ENCODE measurements at places on chromosomes 6 and 20.

- DNase-seq, result peak; percentile 71
Observed at GRCh38 chr6:156691018-156691417, 86.2 kb upstream of the ARID1B start.

GRCh38 chr20:5170341-5170740 is 43.5 kb downstream of the CDS2 start:
- DNase-seq, result no peak

DNA sequence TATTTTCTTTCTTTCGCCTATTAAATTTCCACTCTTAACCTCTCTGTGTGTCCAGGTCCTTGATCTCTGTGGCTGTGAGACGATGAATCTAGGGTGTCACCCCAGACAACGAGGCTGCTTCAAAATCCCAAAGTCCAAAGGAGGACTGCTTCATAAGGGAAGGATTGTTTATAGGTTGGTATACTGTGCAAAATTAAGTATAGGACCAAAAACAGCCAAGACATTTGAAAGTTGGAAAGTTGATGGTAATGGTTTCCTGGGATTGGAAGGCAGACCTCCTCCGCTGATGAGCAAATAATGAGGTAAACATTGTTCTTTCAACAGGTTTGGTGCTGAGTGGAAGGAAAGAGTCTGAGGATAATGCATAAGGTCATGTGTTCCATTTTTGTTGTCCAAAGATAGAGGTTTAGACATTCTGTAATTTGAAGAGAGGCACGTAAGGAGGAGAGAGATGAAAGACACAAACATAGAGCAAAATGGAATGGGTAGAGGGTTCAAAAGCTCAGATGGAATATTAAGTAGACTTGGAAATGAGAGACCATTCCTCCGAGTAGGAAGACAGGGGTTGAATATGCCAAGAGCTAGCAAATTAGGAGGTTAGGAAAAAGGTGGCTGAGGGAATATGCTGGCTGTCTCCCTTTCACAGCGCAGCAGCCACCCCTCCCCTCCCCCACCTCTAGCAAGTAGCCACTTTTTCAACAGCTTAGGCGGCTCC is 24.8 kb downstream of the ZNF311 start:
- no peak for DNase-seq

- DNase-seq, result no peak
Observed at GRCh38 chr20:60300374-60300773, 342.2 kb downstream of the CDH26 start.

- no peak for DNase-seq
Observed at GRCh38 chr6:137881522-137881886, 14.4 kb downstream of the TNFAIP3 start.

GRCh38 chr20:47419953-47420514 is 63.5 kb upstream of the ZMYND8 start:
- DNase-seq, result no peak

DNA sequence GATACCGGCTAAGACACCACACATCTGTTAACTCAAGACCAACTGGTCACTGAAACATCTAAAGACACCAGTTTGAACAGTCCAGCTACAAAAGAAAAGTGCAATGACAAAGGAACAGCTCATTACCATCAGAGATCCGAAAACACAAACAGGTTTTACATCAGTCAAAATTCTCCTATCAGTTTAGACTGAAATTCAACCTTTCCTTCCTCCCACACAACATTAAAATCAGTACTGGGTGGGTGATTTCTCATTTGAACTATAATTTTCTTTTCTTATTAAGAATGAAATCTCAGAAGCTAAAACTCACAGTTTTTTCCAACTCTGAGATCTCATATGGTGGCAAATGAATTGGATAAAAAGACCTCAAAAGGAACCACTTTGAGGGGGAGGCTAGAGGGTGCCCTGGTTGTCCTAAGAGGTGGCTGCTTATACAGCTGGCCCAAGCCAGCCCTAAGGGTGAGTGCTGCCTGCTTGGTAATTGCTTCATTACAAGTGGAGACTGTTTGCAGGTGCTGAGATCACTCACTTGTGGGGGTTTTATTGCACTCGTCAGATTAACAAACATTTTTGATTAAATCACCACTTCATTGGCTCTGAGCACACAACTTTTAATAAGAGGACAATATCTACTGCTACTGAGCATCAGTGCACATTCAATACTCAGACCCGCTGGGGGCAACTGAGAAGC is 4.3 kb downstream of the CCDC167 start:
- DNase-seq, result peak; percentile 60

- DNase-seq, result no peak
Observed at GRCh38 chr6:126091466-126091865, 105.1 kb downstream of the TRMT11 start.

GRCh38 chr6:85130743-85131142 is 319.1 kb upstream of the NT5E start:
- no peak for DNase-seq

GRCh38 chr6:154295733-154296132 is 60.9 kb downstream of the IPCEF1 start:
- DNase-seq, result no peak

- no peak for DNase-seq
Observed at GRCh38 chr6:52516943-52517342, 59.9 kb downstream of the TRAM2 start.

- DNase-seq, result no peak
Observed at GRCh38 chr6:12335717-12336116, 45.6 kb downstream of the EDN1 start.

DNA sequence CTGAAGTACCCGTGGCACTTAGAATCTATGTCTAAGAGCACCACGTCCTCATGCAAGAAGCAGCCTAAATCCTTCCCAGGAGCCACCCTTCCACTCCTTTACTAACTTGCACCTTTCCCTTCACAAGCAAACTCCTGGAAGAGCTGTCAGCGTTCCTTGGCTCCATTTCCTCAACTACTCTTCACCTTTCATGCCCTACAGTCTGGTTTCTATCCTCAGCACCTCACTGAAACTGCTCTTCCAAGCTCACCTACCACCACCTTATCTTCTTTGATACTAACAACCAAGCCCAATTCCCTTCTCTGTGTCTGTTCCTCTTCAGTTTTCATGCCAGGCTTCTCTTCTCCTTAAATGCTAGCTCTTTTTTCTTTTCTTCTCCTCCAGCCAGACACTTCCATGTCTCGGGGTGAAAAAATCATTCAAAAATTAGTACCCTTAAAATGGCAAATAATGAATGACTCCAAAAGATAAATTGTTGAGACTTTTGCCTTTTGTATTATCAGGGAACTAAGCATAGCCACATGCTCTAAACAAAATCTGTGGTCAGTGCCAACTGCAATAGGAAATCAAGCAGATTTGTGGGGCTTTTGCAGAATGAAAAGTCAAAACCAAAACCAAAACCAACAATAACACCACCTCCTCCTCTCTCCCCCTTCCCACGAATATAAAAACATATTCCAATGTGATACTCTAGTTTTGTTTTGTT is 149.6 kb upstream of the KCNK16 start:
- DNase-seq, result no peak

DNA sequence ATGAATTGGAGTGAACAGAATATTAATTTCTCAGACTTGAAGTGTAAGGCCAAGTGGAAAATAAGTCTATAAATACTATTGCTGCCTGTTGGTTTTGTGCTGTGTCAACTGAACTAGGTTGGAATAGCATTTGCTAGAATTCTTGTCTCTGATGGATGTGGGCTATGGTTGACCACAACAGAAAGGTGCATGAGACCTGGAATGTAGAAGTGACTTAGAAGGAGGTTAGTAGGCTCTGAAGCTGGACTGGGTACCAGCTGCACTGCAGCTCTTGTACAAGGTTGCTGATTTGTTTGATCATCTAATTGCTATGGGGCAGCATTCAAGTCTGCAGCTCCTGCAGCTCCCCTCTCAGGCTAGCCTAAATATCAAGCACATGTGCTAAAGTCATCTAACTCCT is 479.0 kb upstream of the NRSN1 start:
- no peak for DNase-seq

- no peak for DNase-seq
Observed at GRCh38 chr20:13105039-13105438, 96.3 kb downstream of the SPTLC3 start.

DNA sequence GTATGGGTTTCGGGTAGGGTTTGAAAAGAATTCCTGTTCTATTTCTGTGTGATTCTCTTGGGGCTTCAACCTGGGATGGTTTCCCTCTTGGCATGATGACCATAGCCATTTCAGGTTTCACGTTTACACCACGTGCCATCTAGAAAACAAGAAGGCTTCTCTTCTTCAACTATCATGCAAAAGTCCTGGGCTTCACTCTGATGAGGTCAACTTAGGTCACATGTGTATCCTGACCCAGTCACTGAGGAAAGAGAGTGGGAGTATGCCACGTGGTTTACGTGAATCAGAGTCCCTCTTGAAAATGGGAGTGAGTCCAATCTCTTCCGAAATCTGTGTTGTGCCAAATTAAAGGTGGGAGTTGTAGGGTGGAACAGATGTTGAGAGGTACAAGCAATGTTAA is 141.3 kb upstream of the INSM1 start:
- DNase-seq, result no peak

GRCh38 chr20:59645271-59645670 is 40.9 kb downstream of the PHACTR3 start:
- DNase-seq, result no peak

DNA sequence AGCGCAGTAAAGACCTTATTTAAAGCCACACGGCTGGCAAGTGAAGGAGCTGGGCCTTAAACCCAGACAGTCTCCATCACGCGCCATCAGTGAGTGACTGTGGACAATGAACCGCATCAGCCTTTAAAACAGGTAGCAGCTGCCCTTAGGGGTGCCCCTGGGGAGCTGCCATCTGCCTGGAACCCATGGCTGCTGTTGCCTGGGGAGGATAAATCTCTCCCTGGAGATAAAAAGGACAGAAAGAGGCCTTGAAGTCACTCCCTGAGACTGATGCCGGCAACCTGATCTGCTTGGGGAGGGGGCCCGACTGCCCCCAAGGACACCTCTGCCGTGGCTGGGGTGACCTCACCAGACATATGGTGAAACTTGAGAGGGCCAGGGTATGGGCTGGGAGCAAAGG is 73.5 kb downstream of the PREX1 start:
- DNase-seq, result no peak

- DNase-seq, result no peak
Observed at GRCh38 chr6:39956936-39957335, 22.7 kb upstream of the MOCS1 start.

DNA sequence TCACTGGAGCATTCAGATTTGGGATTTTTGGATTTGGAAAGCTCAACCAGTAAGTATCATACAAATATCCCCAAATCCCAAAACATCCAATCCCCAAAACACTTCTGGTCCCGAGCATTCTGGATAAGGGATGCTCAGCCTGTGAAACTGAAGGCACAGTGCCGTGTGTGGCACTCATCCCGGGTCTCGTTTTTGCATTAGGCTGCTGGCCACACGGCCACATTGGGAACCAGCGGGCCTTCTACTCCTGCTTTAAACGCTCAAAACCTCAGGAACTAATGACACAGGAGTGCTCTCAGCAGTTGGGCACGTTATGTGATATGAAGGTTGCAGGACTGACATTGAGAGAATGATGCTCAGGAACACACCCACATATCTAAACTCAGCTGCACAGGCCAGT is 35.6 kb downstream of the PSMG4 start:
- no peak for DNase-seq

GRCh38 chr6:65760285-65760684 is 53.3 kb upstream of the EYS start:
- DNase-seq, result no peak

DNA sequence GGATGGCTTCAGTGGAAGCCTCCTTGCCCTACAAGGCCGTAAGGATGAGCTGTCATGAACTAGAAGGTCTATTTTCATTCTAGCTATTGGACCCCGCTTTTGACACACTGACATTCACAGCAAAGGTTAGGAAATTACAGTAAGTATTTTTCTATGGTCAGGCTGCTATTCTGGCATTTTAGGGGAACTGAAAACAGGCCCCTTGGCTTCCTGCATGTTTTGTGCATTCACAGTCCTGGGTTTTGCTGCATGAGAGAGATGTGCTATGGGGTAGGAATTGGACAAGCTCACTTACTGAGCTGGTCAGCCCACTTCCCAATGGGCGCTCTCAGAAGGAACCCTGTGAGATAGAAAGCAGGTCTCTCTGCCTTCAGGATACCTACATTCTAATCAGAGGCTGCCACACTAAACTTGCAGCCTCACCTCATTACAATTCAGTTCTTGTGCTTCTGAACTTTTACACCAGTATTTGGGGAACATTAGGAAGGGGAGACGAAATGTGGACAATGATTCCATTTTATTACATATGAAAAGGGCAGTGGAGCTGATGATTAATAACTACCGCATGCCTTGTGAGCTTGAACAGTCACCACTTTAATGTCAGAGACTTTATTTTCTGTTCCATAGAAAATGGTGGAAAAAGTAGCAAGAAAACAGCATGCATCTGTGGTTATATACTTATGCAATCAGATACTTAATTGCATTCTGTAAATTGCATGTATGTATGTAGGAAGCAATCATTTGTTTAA is 86.6 kb upstream of the TAB2 start:
- no peak for DNase-seq

DNA sequence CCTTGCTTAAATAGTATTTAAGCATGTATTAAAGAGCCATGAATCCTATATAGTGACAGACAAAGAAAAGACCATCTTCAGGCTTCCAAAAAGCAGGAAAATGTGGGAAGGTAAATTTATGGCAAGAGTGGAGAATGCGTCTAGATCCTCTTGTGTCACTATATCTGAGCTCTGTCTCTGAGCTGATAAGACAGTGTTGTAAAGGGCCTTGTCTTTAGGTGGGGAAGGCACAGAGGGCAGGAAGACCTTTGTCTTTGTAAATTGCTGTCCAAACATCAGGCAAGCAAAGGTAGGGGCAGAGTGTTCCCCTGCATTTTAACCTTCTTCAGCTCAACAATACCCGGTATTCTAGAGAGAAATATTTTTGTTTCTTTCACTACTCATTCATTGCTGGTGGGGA is 33.9 kb upstream of the MBOAT1 start:
- no peak for DNase-seq

DNA sequence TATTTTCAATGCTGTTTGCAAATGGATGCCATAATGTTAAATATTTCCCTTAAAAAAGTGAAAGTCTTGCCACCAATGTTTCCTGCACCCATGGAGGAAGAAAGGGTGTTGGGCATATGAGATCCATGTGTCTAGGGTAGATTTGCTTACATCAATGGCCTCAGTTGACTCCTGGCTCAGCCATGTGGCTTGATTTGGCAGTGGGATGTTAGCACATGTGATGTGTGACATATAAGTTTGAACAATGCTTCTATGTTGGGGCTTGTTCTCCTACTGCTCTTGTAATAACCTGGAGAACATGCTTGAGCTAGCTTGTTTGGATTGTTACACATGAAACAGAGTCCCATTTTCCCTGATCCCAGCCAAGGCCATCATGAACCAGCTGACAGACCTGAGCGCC is 187.6 kb downstream of the SCP2D1 start:
- no peak for DNase-seq

GRCh38 chr6:146768722-146769121 is 169.9 kb downstream of the ADGB start:
- DNase-seq, result no peak

DNA sequence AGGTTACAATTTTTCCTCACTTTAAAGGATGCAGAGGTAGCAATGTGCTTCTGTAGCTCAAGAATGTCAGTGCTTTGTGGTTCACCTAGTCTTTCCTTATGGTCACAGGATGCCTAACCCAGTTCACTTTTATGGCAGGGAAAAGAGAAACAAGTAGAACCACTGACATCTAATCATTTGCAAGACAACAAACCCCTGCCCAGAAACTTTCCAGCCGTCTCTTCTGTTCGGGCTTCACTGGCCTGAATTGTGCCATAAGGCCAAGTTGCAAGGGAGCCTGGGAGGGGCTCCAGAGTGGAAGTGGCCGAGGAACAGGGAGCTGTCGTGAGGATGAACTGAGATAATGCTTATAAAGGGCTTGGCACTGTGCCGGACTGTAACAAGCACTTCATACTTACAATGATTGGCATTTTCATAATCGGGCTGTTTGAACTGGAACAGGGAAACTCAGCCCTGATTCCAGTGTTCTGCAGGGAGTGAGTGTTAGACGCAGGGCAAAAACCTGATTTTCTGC is 212.6 kb downstream of the BCAS1 start:
- DNase-seq, result no peak

All from GM13977 (cell line).